ENCODE measurements at places on chromosomes 3 and 15.
A peak's percentile ranks its signal among the peaks of the same experiment; 100 is the strongest.

GRCh38 chr3:49924683-49925082, 4.9 kb downstream of the MON1A start:
- no peak for DNase-seq

DNA sequence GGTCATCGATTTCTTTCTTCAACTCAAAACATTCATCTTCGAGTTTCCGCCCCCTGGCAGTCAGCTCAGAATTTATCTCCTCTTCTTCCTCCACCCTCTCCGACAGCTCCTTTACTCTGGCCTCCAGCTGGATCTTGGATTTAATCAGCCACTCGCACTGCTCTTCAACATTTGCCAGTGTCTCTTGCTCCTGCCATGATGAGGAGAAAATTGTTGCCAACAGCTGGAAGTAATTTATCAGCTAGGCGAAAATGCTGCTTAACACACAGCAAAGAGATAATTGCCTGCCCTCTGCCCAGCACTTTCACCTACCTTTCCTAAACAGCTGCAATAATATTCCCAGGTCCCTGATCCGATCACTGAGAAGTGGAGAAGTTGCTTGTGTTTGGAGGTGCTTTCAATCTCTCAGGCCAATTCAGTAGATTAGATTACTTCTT, 69.3 kb downstream of the MYH15 start:
- DNase-seq = no peak

GRCh38 chr3:44416031-44417030, 61.1 kb downstream of the ZNF445 start:
- DNase-seq = no peak

DNA sequence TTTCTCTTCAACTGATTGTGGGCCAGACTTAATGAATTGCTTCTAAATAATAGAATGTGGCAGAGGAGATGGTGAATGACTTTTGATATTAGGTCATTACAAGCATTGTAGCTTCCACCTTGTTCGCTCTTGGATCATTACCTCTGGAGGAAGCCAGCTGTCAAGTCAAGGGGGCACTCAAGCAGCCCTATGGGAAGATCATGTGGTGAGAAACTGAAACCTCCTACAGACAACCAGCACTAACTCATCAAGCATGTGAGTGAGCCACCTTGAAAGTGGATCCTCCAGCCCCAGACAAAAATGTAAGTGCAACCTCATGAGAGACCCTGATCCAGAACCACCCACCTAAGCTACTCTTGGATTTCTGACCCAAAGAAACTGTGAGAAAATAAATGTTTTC, 109.8 kb upstream of the TBC1D5 start:
- DNase-seq = no peak

DNA sequence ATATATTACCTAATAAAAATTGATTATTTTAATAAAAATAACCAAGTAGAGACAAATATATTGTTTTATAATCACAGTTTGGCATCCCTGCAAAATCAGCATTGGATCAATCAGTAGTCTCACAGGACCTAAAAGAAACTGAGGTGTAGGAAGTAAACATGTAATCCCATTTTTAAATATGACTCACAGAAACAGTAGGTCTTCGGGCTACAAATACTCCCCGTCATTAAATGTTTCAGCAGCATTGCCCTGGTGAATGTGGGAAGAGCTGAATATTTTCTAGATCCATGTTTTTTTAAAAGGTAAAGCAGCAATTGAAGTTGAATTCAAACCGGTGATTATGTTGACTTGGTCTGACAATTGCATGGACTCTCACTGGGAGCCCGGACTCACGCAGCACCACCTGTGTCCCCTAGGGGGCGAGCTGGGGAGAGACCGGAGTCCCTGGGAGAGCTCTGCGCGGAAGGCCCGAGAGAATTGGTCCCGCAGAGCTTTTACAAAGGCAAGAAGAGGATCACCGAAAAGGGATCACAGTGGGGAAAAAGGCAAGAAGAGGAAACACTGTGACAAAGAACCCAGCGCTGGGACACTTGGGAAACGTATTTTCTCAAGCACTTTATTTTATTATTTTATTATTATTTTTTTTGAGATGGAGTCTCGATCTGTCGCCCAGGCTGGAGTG, 17.2 kb upstream of the USP3 start:
- DNase-seq = peak; percentile 80

DNA sequence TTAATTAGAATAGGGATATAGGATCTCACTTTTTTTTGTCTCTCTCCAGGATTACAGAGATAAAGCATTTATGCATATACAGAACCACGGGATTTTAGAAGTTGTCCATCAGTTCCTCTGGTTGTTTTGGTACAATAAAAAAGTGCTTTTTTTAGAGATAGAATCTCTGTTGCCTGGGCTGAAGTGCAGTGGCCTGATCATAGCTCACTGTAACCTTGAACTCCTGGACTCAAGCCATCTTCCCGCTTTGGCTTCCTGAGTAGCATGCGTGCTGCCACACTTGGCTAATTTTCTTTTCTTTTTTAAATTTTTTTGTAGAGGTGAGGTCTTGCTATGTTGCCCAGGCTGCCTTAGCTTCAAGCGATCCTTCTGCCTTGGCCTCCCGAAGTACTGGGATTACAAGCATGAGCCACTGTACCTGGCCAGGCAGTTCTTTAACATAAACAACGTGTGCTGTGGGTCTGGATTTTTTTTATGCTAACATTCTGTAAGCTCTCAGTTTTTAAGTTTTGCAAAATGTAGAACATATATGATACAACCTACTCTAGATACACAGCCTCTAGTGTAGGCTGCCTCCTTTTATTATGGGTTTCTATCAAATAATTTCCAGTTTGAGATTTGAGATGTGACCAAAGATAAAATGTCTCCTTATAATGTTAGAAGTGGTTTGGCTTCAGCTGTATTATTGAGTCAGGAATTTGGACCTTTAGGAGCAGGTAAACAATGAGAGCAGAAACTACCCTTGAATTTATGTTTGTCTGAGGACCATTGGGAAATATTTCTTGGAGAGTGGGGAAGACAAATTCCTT, 57.4 kb upstream of the ULK4 start:
- DNase-seq = no peak

GRCh38 chr3:116614795-116615362, 94.7 kb upstream of the TUSC7 start:
- no peak for DNase-seq

DNA sequence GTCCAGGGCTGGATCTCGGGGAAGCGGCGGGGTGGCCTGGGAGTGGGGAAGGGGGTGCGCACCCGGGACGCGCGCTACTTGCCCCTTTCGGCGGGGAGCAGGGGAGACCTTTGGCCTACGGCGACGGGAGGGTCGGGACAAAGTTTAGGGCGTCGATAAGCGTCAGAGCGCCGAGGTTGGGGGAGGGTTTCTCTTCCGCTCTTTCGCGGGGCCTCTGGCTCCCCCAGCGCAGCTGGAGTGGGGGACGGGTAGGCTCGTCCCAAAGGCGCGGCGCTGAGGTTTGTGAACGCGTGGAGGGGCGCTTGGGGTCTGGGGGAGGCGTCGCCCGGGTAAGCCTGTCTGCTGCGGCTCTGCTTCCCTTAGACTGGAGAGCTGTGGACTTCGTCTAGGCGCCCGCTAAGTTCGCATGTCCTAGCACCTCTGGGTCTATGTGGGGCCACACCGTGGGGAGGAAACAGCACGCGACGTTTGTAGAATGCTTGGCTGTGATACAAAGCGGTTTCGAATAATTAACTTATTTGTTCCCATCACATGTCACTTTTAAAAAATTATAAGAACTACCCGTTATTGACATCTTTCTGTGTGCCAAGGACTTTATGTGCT, 527 bp downstream of the B2M start:
- peak; percentile 61 for DNase-seq

DNA sequence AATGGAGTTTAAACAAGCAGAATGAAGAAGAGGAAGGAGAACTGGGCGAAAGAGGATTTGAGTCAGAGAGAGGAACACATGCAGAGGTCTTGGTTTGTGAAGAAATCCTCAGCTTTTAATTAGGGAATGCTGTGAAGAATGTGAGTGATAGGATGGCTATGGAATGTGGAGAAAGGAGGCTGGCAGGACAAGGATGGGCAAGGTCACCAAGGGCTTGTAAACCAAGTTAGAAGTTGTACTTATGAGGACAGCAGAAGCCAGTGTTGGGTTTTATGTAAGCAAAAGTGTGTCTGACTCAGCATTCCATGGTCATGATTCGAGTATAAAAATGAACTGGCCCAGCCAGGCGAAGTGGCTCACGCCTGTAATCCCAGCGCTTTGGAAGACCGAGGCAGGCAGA, 60.0 kb upstream of the IL12A start:
- DNase-seq = no peak

GRCh38 chr3:178436773-178437172, 99.5 kb upstream of the KCNMB2 start:
- no peak for DNase-seq

- DNase-seq = no peak
These were observed 381.0 kb downstream of the SOX2 start for GRCh38 chr3:182092662-182093262.

DNA sequence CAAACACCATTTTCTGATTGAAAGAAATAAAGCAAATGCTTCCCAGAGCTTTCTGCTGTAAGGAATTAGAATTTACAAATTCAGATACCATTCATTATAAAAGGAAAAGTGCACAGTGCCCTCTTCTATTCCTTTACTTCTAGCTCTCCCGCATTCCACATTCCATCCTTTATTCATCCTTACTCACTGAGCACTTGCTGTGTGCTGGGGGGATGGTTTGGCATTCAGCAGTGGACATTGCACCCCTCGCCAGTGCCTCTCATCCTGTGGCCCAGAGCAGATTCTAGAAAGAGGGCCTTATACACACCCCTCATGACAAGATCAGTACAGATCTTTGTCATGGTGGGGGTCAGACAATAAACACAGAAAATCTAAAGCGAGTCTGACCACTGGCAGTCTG, 73.0 kb downstream of the MGLL start:
- no peak for DNase-seq

DNA sequence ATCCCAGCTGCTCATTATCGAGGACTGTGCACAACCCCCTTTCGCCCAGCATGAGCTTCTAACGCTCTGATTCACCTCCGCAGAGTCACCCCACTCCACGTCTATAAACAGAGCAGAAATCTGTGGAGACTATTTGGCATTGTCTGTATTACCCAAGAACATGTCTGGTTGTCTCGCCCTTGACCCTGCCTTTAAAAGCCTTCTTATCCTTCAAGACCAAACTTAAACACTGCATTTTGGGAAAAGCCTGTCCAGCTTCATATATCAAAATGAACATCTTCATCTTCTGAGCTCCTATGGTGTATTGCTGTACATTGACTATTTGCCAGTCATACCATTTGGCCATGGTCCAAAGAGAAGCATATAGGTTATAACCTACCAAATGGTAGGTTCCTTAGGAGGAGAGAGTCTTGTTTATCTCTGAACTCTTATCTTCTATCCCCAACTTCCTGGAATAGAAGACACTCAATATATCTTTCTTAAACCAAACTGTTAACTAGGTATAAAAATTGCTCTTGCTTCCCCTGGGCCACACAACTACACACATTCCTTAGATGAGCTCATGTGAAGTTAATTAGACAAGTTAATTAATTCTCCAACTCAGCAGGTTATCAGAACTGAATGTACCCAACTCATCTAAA, 90.1 kb downstream of the FBN1 start:
- no peak for DNase-seq

DNA sequence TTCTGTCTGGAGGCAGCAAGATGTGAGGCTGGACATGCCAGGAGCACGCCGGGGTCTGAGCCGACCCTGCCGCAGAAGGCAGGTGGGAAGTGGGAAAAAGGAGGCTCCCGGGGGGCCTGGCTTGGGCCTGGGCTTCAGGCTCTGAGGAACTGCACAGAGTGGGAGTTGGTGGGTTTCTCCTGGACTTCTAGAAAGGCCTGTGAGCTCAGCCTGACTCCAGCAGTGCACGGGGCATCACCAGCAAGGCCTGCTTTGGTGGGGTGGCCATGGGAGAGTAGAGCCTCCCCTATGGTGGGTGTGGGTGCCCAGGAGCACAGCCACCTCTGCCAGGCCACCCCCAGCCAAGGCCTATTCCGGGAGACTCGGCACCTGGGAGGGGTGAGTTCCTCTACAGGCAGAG, 18.1 kb upstream of the SLC41A3 start:
- no peak for DNase-seq

DNA sequence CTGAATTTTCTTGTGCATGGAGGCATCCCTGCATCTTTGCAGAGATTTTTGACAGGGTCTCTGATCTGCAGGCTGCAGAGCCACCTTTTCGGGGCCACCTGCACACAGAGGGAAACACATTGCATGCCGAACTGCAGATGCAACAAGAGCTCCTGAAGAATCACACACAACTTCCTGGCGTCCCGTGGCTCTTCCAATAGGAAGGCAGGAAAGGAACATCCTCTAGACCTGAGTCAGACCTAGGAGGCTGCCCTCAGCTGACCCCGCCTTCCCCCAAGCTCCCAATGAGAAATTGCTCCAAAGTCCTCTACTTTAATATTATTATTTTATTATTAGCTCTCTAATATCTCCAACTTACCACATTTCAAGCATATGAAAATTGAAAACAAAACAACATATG, 213.2 kb upstream of the ARRDC4 start:
- no peak for DNase-seq

- DNase-seq = no peak
These were observed 7.9 kb downstream of the GBE1 start for GRCh38 chr3:81753416-81754027.

DNA sequence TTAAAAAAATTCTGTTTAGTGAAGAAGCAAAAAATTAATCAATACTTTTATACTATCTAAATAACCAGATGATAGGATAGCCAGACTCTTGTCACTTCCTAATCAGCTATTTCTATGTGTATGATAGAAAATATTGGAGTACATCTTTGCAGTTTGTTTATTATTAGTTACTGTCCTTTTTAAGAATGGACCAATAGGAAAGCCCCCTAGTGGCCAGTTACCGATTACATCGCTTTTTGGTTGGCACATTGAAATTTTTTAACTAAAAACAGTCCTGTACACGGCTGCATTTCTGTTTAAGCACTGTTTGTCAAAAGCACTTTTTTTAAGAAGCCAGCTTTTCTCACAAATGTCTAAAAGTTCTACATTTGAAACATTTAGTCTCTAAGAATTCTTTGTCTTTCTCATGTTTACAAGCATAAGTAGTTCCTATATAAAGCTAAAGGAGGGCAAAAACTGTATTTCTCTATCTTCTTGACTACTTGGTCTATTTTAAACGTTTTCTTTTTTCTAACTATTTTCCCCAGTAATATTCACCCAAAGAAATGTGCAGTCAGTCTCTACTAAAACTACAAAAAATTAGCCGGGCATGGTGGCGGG, 253.2 kb upstream of the LRTM1 start:
- DNase-seq = no peak

DNA sequence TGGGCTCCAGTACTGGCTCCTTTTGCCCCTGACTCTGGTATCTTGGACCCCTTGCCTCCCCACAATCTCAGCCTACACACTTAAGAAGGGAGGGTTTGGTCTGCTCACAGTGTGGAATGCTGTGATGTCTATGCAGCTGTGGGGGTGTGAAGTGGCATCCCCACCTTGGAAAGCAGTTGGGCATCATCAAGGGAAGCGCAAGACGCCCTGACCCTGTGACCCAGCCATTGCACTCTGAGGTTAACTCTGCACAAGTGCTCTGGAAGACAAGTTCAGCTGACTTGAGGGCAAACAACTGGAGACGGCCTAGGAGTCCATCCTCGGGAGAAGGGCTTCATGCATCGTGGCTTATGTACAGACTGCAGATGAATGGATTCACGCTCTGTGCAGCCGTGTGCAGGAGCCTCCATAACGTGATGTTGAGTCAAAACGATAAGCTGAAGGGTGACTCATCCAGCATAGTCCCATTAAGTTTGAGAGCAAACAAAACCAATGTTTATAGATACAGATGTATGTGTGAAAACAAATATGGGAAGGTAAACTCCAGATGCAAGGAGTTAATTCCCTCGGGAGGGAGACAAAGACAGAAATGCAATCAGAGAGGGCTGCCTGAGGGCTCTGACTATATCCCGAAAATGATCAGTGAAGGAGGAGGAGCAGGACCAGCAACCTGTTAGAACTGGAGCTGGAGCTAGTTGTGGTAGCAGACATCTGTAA, 86.8 kb downstream of the LSM3 start:
- no peak for DNase-seq

- DNase-seq = no peak
These were observed 75.6 kb downstream of the IQCH start for GRCh38 chr15:67329984-67330733.
